Cortex of kidney (tissue), 1 donor: ENCODE measurements at places on chromosomes 11 and 22.

DNA sequence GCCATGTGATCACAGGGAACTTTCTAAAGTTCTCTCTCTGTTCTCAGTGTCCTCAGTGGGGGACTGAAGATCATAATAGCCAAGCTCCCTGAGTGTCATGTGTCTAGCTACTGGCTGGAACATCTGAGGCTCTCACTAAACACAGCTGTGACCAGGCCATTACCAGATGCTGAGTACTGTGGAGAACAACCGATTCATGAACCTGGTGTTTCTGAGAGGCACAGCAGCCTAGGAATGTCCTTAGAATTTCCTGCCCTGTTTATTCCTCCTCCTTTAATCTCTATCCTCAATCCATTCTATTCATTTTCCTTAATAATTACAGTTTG, 93.0 kb downstream of the ME3 start:
- no peak for DNase-seq

- no peak for DNase-seq
Measured at GRCh38 chr11:59198726-59199125, 14.0 kb downstream of the MPEG1 start.

DNA sequence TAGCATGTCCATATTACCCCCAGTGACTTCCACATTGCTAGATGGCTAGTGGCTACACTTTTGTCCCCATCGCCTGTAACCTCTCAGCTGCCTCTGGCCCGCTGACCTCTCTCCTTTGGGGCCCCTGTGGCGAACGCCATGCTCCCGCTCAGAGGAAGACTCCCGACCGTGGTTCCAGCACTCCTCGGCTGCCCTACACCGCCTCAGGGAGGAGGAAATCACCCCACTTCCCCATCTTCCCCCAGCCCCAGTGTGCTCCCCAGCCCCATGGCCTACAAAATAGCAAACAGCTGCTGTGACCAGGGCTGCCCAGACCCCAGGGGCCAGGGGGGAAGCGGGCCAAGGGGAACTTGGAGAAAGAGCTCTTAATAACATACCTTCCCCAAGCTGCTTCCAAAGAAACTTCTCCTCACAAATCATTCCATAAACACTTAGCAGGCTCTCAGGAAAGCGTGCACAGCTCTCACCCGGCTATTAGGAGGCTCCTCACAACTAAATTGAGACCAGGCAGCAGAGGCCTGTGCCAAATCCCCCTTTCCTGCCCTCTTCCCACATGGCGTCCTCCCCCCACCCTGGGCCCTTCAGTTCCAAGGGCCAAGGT, 63.5 kb upstream of the WNT11 start:
- DNase-seq = no peak

DNA sequence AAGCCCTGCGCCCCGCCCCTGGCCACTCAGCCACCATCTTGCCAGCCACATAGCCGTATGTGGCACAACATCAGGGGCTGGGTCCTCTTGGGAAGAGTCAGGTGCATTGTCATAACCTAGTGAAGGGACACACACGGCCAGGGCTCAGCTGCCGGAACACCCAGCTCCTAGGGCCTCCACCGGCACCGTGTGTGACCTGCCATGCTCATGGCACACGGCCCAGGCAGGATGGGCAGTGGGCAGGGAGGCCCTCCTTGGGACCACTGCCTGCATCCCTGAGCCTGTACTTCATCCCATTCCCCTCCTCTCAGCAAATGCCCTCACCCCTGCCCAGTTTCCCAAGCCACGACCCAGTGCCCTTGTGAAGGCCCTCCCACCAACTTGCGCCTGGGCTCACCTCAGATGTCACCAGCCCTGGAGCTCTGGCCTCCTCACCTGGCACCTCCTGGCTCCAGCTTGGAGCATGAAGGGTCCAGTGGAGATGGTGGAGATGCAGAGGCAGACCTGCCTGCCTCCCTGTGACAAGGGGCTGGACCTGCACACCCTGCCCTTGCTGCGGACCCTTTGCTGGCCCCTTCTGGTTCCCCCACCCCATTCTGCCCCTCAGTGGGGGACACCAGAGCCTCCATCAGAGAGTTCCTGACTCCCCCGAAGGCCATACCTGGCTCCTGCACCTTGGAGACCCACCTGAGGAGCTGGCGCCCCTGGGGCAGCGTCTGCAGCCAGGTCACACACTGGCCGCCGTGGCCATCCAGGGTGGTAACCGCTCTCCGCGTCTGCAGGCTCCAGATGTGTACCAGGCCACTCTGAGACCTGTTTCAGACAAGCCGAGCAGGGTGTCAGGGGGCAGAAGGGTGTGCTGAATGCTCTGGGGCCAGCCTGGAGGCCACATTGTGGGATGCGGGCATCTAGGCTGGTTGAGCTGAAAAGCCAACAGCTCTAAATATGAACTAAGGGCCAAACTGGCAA, 34.5 kb downstream of the GNB1L start:
- DNase-seq = no peak

DNA sequence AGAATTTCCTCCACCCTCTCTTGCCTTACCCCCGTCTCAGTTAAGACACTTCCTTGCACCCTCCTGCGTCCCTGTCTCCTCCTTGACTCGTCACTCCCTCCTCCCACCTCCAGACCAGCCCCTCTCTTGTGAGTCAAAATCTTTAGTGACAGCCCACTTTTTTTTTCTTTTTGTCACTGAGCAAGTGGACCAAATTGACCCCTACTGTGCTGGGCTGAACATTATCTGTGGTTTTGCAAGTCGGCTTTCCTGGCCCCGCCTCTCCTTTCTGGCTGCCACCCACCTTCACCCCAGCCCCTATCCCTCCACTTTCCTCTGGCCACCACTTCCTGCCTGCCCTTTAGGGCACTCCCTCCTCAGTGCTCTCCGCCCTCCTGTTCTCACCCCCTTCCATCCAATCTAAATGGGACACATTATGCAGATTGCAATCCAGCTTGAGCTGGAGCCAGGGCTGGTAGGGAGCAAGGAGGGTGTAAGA, at the start of gene APLNR:
APLNR (minus strand) TSS at position 47 of the 478 bp plus-strand sequence. CDS start 246 bp downstream, outside the sequence.
- no peak for DNase-seq

GRCh38 chr11:64372802-64373597, 14.0 kb downstream of the RPS6KA4 start:
- no peak for DNase-seq

DNA sequence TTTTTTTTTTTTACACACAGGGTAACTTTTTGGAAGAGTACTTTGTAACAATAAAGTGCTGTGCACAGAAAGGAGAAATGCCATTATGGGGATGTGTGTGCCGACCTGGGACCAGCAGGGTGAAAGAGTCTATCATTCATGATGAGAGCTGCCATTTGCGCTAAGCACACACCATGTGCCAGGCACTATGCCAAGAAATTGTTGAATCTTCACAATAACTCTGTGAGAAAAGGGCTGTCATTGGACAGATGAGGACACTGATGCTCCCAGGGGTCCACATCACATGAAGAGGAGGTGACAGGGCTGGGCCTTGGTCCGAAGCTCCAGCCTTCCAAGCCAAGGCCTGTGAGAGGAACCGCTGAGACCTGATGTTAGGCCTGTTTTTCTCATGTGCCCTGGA, 5.6 kb downstream of the DUSP18 start:
- no peak for DNase-seq

DNA sequence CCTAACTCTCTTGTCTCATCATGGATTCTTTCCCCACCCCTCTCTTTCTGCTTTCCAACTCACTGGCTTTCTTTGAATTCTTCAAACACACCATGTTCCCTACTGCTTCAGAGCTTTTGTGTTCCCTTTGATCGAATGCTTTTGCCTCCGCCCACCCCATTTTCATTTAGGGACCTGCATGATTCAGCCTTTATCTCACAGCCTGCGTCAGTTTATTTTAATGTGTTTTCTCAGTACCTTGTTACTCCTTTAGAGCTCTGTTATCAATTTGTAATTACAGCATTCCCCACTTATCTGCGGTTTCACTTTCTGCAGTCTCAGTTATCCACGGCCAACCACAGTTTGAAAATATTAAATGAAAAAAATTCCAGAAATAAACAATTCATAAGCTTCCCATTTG, 451.3 kb downstream of the METTL15 start:
- no peak for DNase-seq

- DNase-seq = no peak
Measured at GRCh38 chr22:30217698-30218560, 28.6 kb downstream of the LIF start.

- no peak for DNase-seq
Measured at GRCh38 chr11:75493626-75494025, 32.1 kb downstream of the GDPD5 start.

DNA sequence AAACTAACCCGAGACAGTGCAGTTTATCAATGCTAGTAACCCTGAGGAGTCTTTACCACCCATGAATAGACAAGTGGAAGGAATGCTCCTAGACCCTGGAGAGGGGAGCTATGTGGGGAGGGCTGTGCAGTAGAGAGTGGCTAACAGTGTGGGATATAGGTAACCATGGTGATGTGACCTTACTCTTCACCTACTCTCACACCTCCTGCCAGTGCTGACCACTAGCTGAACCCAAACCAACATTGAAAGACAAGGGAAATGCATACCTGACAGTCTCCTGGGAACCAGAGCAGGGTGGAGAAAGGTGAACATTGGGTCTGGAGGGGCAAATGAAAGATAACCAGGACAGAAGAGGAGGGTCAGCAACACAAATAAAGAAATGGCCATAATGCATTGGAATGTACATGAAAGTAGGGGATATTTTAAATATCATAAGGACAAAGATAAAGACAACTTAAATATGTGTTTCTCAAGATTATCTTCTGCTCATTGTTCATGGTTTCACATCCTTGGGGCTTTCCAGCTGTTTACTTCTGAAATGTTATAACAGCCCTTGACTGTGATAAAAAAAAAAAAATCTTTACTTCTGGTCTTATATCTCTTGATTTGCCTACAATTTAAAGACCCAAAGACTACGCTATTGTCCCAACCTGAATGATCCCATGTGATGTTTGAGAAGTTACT, 983.3 kb upstream of the TENM4 start:
- DNase-seq = no peak

- DNase-seq = no peak
Measured at GRCh38 chr22:30573594-30574094, 821 bp downstream of the GAL3ST1 start.

DNA sequence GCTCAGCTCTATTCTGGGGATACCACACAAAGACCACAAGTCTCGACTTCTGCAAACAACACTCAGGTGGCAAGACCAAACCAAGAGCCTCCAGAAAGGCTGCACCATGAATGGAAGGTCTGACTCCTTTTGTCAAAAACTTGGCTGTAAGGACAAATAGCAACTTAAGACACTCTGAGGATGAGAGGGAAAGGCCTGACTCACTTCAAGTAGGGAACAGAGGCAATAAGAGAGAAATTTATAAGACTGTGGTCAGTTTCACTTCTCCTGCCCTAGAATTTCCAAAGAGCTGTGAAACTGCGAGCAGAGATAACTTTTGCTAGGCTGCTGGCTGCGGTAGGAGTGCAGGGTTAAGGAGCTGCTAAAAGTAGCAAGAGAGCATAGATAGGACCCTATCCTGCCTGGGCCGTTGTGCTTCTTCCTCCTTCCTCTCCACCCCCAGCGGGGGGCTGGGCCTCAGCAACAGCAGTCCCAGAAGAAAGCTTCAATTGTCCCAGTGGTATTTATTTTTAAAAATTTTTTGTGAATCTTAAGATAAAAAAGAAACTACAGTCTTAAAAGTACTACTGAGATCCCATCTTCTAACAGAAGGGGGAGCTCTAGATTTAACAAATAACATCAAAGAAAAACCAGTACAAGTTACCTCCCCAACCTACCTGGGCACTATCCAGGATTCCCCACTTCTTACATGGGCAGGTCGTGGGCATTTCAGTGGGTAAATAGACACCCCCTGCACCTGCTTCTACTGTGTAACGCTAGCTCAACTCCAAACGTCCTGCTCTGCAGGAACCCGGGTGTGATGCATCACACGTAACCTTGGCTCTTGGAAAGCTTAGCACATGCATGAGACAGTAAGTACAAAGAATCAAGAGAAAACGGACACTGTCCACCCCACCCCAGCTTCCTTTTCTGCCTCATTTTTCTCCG, 66.4 kb downstream of the SGSM3 start:
- DNase-seq = no peak

DNA sequence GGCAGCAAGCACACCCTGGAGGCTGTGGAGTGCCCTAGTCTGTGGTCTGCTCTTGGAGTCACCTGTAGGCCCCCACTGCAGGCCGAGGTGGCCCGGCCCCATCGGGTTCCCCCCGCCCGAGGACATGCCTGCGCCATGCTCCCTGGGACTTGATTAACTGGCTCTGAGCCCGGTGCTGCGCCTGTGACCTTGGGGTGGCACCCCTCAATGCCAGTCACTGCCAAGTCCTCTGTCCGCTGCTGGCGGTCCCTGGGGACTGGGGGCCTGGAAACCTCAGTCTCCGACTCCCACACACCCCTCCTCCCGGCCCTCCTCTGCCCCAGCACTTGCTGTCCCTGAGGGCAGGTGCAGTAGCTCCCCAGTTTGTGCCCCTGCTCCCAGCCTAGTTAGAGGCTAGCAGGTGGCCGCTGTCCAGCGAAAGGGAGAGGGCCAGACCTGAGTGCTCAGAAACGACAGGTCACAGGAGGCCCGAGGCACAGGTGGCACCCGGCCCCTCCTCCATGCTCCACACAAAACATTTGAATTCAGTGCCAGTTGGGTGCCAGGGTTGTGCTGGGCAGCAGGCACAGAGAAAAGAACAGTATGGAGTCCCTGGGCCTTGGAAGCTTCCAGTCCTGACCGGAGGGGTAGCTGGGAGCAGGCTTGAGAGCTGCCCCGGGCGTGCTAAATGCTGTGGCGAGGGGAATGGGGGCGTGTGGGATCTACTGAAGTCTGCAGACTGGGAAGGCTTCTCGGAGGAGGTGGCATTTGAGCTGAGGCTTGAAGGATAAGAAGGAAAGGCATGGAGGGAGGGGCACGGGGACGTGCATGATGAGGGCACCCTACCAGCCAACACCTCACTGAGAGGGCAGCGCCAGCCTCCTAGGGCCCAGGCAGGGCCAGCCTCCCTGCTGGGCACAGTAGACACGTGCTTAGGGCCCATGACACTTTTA, 16.4 kb upstream of the FLRT1 start:
- DNase-seq = no peak

DNA sequence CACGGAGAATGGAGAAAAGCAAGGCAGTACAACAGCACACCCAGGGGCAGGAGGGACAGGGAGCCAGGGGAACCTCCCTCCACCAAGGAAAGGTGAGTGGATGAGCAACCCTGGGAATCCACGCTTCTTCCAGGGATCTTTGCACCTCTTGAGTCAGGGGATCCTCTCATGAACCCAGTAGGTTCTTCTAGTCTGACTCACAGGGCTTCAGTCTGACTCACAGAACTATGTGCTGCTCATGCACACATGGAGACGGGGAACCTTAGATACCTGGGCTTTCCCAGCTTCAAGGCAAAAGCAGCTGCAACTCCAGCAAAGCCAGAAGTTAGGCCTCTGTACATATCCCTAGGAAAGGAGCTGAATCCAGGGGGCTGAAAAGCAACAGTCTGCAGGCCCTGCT, 1021.4 kb upstream of the TENM4 start:
- DNase-seq = no peak

DNA sequence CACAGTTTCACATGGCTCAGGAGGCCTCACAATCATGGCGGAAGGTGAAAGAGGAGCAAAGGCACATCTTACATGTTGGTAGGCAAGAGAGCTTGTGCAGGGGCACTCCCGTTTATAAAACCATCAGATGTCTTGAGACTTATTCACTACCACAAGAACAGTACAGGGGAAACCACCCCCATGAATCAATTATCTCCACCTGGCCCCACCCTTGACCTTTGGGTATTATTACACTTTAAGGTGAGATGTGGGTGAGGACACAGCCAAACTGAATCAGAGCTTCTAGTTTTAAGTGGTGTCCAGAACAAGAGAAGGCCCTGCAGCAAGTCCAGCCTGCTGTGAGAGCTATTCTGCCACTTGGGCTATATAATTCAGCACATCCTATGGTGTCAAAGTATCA, 493.7 kb downstream of the ETS1 start:
- no peak for DNase-seq
